Cardiac muscle cell (in vitro differentiated cells and primary cell): ENCODE measurements at places on chromosomes 16 and 17. TPM values are rescaled to one million over a fixed set of nuclear protein-coding genes. Genes with fewer than 3 reads are reported as not detected.

CALB2 gene
- total RNA-seq, result 0.36 and 1.3 TPM in 2 replicates

SDR42E2 gene
- 0.06 TPM in 1 of 2 replicates, not detected in the other for total RNA-seq

AFMID gene
- 47.7 and 85.8 TPM in 2 replicates for total RNA-seq

GRCh38 chr17:80474961-80475909, 1.2 kb downstream of the NPTX1 start:
- H3K27me3 ChIP-seq, result peaks cover 100% of the 10 kb centered on the region
- H3K4me1 ChIP-seq, result peaks cover 3% of the 10 kb centered on the region
- H3K4me3 ChIP-seq, result peak overlapping the region; percentile 20

GRCh38 chr16:15976929-15977637, 27.7 kb downstream of the ABCC1 start:
- H3K4me3 ChIP-seq, result no peak overlapping the region
- no peaks in the 10 kb centered on the region for H3K36me3 ChIP-seq
- H3K27me3 ChIP-seq, result no peaks in the 10 kb centered on the region
- peak; percentile 91 for DNase-seq
- H3K27ac ChIP-seq, result no peak overlapping the region

GRCh38 chr17:66535611-66536010, 233.2 kb downstream of the PRKCA start:
- no peak overlapping the region for H3K4me3 ChIP-seq
- DNase-seq, result no peak
- H3K4me1 ChIP-seq, result peaks cover 20% of the 10 kb centered on the region
- H3K36me3 ChIP-seq, result no peaks in the 10 kb centered on the region
